ENCODE measurements at places on chromosomes 5 and 9.

DNA sequence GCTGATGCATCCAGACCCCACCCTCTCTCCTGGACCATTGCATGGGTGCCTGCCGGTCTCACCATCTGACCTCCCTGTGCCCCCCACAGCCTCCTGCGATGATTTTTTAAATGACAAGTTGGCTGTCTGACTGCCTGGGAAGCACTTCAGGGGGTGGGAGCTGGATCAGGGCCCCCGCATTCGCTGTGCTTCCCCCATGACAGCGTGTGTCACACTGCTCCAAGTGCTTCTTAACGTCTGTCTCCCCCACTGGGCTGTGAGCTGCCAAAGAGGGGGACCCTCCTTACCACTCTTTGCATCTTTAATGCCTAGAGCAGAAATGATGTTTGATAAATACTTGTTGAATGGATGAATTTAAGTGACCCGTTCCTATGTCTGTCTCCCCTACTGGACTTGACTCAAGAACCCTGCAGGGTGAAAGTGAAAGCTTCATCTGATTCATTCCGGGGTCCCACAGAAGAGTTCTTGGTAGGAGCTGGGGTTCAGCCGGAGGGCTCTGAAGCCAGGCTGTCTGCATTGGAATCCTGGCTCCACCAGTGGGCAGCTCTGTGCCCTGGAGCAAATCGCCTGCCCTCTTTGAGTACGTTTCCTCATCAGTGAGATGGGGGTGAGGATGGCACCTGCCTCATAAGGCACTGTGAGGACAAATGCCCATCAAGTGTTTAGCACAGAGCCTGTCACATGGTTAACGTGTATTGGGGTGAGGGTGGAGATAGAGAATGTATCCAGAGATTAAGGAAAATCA is 7.6 kb upstream of the EGR1 start:
- no peak for DNase-seq

DNA sequence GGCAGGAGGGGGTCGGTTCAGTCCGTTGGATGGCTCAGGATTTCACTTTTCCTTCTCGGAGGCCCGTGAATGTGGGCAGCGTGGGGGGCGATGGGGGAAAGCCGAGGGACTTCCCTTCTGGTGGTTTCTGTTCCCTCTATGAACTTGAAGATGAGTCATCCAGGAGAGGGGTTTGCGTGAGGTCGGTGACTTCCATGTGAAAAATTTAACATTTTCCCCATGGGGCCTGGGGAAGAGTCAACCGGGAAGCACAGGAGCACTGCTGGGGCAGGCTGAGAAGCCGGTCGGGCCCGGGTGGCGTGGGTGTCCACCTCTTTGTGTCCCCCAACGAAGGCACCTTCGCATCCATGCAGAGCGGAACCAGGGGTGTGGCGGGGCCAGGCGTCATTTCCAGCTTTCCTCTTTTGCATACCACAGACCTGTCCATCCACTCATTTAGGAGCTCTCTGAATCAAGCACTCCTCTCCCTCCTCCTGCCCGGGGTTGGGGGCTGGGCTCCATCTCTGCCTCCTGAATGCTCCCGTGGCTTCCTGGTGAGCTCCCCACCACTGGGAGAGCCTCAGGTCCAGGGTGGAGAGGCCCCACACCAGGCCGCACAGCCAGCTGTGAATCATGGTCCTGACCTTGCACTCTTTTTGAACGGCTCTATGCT is 68.4 kb downstream of the ANKRD33B start:
- DNase-seq, result peak; percentile 28

DNA sequence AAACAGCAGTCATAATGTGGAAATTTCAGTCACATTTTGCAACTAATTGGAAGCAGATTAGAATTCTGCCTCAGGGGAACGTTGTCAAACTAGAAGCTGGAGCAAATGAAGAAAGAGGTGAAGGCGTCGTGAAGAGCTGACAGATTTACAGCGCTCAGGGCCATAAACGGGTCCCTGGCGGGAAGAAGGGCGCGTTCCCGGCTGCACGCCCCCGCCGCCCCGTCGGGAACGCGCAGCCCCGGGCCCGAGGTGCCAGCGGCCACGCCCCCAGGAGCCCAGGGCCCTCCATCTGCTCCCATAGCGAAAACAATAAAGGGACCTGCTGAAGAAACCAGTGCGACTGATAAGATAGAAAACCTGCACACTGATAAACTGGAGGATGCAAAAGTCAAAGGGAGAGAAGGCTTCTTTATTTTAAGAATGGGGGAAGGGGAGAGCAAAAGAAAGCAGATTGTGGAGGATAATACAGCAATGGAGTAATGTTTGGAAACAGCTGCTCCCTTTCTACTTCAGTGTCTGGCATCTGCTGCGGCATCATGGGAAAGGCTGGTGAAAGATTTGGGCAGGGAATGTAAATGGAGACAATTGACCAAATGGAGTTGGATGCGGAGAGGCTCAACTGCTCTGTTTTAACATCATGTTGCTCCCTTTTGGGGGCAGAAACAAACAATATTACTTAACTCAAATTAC is 11.1 kb downstream of the ZNF608 start:
- DNase-seq, result no peak

- no peak for DNase-seq
Observed at GRCh38 chr5:77871016-77871415, 94.9 kb upstream of the TBCA start.

- DNase-seq, result no peak
Observed at GRCh38 chr9:114893221-114894010, 37.0 kb downstream of the TNFSF8 start.

- DNase-seq, result no peak
Observed at GRCh38 chr5:44252545-44252944, 136.7 kb downstream of the FGF10 start.

GRCh38 chr5:5619546-5619945 is 197.1 kb downstream of the ICE1 start:
- no peak for DNase-seq

- no peak for DNase-seq
Observed at GRCh38 chr9:131633491-131634031, 88.2 kb downstream of the PRRT1B start.

All from CD4-positive, alpha-beta T cell treated with Interleukin-4 for 1 hour (primary cell).